ENCODE measurements at places on chromosomes 11 and 22.

DNA sequence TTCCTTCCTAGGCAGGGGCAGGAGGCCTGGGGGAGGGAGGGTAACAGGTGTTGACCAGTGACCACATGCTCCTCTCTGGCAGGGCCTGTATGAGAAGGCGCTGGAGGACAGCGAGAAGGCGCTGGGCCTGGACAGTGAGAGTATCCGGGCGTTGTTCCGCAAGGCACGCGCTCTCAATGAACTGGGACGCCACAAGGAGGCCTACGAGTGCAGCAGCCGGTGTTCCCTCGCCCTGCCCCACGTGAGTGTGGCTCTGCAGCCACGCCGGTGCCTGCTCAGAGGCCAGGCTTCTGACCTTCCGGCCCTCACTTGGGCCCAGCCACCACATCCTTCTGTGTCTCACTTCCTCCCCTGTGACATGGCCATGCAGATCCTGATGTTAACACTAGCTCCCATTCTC is 25.8 kb downstream of the ZC3H7B start:
- DNase-seq: no peak

- no peak for DNase-seq
These were observed 772 bp downstream of the SLC25A45 start for GRCh38 chr11:65381716-65382032.

DNA sequence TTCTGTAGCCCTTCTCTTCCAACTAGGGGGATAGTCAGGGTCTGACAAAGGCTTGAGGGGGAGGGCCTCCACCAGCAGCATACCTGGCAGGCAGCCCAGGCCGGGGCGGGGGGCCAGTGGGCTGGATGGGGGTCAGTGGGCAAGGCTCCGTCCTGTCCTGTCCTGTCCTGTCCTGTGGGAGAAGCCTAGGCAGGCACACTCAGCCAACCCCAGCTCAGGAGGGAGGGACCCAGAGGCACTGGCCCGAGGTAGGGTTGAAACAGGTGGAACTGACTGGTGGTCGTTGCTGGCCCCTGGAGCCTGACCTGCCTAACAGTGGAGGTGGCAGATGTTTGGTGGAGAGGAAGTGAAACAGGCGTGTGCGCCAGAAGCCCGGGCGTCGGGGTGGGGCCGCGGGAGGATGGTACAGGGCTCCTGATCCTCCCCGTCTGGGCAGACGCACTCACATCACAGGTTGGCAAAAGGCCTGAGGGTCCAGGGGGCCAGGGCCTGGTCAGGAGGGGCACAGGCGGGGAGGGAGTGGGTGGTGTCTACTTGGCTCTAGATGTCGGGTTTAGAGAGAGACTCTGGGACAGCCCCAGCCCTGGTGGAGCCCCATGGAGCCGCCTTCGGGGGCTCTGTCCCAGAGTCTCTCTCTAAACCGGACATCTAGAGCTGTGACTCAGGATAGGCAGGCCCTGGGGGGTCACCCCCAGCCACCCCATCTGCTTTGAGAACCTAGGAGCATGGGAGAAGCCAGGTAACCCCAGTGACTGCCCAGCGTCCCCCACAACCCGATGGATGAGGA is 32.5 kb upstream of the GRAMD4 start:
- no peak for DNase-seq

DNA sequence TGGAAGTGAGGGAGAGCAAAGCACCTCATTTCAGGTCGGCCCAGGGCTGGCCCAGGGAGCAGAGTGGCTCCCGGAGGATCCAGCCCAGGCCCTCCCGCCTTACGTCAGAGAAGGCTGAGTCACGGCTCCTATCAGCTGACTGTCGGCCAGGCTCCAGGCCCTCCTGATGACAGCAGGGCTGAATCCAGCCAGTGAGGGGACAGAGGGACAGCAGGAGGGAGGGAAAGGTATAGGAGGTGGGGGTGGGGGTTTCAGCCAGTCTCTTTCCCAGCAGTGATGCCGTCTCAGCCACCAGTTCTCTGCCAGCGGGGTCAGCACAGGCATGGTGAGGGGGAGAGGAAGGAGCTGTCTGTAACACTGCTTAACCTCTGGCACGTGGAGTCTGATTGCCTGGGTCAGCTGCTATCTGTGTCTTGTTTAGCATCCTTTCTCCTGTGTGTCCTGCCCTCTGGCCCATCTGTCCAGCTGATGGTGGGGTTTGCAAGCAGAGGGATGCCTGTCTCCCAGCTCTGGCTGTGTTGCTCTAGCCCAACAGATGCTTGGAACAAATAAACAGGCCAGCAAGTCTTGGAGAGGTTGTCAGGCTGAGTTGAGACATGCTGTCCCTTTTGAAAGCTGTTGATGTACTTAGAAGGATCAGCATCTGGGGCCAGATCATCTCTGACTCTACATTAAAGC is 74.0 kb downstream of the ADAMTS15 start:
- no peak for DNase-seq

DNA sequence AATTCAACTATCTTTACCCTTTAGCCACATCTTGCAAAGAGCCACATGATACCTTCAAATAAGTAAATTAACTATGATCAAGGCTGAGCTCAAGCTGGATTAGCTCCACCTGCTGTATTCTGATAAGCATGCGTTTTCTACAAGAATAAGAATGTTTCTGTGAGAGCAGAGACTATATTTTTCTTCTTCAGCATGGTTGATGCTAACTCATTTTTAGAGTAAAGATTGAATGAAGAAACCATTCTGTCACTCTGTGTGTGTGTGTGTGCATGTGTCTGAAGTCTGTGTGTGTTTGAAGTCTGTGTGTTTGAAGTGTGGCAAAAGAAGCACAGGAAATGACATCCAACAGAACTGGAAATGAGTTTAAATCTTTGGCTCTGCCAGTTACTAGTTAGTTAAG is 12.0 kb upstream of the LAYN start:
- DNase-seq: no peak

Data from stimulated activated CD8-positive, alpha-beta memory T cell treated with anti-CD3 and anti-CD28 coated beads, Interleukin-4, amount 100 ng/mL, for 4 hours (primary cell).